ENCODE measurements at places on chromosomes 3 and 15.

- peak; percentile 16 for DNase-seq
Measured at GRCh38 chr3:195250473-195251251, 20.3 kb downstream of the XXYLT1 start.

GRCh38 chr3:187943677-187944389, 198.6 kb upstream of the BCL6 start:
- DNase-seq: peak; percentile 44

DNA sequence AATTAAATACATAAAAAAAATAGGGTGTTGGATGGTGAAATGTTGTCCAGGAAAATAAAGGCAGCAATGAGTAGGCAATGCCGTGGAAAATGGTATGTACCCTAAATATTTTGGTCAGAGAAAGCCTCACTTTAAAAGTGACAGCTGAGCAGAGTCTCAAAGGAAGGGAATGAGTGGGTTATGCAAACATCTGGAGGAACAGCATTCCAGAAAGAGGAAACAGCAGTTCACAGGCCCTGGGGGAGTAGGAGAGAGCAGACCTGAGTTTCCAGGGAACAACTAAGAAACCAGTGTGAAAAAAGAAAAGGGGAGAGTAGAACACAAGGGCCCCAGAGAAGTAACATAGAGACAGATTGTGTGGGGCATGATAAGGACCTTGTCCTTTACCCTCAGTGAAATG, 230.0 kb upstream of the CNTN3 start:
- no peak for DNase-seq

DNA sequence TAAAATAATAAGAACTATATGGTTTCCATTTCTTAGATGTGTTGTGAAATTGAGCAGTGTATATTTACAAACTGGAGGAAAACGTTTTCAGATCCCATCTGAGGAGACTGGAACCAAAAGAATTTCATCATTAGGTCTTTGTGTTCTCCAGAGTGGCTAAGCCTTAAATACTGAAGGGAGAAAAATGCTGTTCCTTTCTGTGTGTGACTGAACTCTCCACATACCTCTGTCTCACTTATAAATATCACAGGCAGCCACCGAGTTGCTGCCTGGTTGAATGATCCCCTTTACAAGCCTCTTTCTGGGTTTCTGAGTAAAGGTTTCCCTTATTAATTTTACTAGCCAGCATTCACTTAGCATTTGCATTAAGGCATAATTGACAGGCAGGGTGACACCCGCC, 913.9 kb upstream of the NR2F2 start:
- no peak for DNase-seq

DNA sequence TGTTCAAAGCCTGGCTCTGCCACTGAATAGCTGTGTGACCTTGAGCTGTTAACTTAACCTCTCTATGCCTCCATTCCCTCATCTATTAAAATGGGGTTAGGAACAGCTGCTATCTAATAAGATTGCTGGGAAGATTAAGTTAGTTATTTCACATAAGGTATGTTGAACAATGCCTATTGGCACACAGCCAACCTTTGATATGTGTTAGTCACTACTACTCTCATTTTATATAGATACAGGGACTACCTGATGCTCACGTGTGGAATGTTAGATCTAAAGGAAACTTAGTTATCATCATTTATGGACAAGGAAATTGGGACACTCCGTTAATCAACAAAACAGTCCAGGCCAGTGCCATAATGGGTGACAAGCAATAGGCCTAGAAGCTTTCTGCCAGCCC, 332.4 kb upstream of the PPP2R3A start:
- DNase-seq: no peak

DNA sequence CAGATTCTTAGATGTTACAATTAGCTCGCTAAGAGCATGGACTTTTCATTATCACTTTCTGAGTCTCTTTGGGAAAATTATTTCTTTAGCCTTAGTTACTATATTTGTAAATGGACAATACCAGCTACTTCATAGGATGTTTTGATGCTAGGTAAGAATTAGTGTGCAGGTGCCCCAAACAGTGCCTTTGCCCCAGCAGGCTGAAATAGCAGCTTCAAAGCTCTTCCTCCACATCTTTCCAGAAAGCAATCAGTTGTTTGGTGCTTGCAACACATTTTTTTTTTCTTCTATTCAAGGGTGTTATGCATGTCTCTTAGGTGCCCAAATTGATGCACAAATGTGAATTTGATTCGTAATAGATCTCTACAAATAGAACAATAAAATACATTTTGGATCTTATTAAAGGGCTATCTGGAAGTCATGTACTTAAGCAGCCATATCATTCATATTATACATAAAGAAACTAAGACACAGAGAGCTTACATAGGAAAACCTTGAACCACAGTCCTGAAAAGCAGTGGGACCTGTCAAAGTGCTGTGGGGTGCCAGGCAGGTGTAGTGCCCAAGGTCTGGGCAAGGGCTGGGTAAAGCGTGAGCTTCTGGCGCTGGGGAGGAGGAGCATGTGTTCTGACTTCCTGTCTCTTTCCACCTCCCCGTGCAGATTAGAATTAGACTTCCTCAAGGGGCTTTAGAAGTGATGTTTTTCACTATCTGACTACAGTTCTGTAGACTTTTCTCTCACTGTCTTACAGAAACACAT, 62.9 kb downstream of the FNDC3B start:
- DNase-seq: no peak

DNA sequence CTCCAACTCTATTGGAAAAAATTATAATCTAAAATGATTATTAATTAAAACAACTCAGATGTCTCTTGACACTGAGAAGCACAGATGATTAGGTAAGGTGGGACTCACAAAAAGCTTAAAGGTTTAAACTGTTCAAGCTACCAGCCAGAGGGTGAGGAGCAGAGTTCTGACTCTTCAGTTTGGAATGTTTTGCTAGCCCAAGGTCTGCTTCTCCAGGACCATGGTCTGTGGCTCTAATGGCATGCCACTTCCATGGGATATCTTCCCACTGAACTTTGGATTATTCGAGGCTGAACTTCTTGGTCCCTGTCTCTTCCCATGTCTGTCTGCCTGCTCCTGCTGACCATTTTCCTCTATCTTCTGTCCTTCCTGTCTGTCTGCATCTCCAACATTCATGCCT, 49.2 kb downstream of the CACNA2D3 start:
- no peak for DNase-seq

GRCh38 chr3:15521573-15521965, at the start of gene COLQ:
Gene COLQ, minus strand, starts transcription at chr3:15521706. Its CDS starts 81 bp downstream, at chr3:15521625.
- DNase-seq: no peak

GRCh38 chr3:162677475-162677874, 1180.9 kb downstream of the OTOL1 start:
- no peak for DNase-seq

DNA sequence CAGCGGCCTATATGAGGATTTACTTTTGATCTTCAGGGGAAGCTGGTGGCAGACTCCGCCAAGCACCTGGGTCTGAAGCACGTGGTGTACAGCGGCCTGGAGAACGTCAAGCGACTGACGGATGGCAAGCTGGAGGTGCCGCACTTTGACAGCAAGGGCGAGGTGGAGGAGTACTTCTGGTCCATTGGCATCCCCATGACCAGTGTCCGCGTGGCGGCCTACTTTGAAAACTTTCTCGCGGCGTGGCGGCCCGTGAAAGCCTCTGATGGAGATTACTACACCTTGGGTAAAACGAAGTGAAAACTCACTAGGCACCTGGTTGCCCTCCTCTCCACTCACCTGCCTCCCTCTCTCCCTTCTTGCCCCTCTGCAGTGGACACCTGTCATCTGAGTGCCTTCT, 33.8 kb upstream of the TRA2B start:
- no peak for DNase-seq

GRCh38 chr15:67107014-67107812, 41.8 kb downstream of the SMAD3 start:
- DNase-seq: peak; percentile 38

GRCh38 chr3:69712269-69712668, 27.0 kb upstream of the MITF start:
- no peak for DNase-seq

GRCh38 chr15:37372064-37372463, 271.7 kb upstream of the MEIS2 start:
- DNase-seq: no peak

GRCh38 chr3:189961522-189962161, 159.1 kb downstream of the P3H2 start:
- peak; percentile 93 for DNase-seq

DNA sequence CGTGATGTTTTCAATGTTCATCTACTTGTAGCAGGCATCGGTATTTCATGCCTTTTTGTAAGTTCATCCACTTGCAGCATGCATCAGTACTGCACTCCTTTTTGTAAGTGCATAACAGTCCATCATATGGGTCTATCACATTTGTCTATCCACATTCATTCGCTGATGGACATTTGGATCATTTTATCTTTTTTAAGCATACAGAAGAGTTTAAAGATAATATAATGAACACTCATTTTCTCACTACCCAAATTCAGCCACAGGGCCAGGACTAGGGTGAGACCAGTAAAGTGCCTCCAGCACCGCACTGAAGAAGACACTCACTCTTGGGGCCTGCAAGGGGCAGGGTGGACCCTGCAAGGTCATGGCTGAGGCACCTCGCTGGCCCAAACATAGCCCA, 309.6 kb downstream of the UACA start:
- no peak for DNase-seq

GRCh38 chr3:177482048-177482691, 284.9 kb upstream of the TBL1XR1 start:
- DNase-seq: no peak

- DNase-seq: no peak
Measured at GRCh38 chr3:144556392-144556791, 584.8 kb downstream of the DIPK2A start.

- no peak for DNase-seq
Measured at GRCh38 chr15:92425578-92426225, 32.0 kb downstream of the ST8SIA2 start.

DNA sequence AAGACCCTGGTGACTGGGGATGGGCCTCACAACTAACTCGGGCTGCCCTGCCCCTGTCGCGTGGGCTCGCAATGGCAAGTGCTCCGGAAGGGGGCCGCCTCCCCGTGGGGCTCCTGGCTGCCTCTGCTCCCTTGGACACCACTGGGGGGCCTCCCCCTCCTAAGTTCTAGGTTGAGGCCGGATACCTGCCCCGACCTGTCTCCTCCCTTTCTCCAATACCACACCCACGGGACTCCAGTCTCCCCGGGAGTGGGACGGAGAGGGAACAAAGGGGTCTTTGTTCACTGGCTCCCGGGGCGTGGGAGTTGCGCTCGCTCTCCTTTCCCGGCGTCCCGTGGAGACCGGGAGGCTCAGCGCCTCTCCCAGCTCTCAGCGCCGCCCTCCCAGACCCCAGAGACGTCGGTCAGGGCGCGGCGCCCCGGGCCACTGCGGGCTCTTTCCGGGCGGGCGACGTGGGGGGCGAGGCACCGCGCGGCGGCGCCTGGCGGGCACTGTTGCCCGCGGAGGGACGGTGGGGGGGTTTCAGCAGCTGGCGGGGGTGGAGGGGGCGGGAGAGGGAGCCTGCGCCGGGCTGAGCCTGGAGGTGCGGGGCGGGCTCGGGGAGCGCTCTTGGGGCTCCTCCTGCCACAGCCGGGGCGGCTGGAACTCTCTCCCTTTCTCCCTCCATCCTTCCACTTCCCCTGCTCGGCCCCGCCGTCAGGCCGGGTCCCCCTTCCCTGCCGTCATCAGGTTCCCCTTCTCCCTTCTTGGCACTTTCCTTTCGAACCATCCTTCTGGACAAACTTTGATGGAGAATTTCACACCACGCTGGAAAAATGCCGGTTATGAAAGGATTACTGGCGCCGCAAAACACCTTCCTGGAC, at the start of gene KCNH8:
Gene KCNH8 (plus strand): TSS at position 606 of the 863 bp plus-strand sequence. CDS start 210 bp downstream, at position 816.
- peak; percentile 2 for DNase-seq

- no peak for DNase-seq
Measured at GRCh38 chr3:138148503-138148902, 16.3 kb upstream of the A4GNT start.

GRCh38 chr3:144593881-144594280, 622.3 kb downstream of the DIPK2A start:
- DNase-seq: no peak

GRCh38 chr3:113183748-113184661, 27.4 kb upstream of the BOC start:
- DNase-seq: no peak

- DNase-seq: no peak
Measured at GRCh38 chr3:76021376-76021775, 236.0 kb upstream of the ZNF717 start.

DNA sequence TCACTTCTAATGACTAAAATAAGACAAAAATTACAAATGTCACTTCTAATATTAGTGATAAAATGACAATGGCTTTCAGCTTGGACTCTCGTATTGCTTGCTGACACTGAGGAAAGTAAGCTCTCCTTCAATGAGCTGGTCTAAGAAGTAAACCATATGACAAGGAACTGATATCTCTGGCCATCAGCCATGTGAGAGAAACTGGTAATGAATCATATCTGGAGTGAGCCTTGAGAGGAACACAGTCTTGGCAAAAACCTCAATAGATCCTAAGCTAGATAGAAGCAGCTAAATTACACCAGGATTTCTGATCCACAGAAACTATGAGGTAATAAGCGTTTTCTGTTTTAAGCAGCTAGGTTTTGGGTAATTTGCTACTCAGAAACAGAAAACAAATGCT, 1575.1 kb downstream of the OTOL1 start:
- DNase-seq: no peak

DNA sequence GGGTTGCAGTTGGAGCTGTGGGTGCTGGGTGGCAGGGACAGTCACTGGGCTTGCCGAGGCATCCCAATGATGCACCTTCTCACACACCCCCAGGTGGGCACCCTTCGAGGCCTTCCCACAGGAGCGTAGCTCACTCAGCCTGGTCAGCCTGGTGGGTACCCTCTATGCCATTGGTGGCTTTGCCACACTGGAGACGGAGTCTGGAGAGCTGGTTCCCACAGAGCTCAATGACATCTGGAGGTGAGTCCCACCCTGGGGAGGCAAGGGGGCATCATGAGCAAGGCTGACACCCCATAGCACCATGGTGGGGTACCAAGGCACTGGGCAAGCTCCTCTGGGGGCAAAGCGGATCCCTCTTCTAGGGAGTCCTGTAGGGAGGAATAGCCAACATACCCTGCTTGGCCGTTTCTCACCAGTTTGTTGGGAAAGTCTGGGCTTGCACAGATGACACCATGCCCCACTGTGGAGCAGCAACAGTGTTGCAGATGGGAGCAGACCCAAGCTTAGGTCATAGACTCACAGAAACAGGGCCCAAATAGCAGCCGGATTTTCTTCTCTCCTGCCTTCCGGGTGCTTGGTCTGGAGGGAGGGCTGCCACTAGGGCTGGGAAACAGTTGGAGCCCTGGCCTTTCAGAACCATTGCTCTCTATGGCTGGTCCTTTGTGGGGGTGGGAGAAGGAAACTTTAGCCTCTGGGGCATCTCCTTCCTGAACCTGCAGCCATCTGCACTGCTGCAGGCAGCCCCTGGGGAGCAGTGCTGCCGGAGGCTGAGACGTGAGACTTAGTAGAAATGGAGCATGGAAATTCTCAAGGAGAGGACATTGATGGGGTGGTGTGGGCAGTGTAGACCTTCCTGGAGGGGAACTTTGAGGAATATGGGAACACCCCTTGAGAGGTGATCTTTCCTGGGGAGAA, 5.7 kb downstream of the KLHL40 start:
- no peak for DNase-seq

DNA sequence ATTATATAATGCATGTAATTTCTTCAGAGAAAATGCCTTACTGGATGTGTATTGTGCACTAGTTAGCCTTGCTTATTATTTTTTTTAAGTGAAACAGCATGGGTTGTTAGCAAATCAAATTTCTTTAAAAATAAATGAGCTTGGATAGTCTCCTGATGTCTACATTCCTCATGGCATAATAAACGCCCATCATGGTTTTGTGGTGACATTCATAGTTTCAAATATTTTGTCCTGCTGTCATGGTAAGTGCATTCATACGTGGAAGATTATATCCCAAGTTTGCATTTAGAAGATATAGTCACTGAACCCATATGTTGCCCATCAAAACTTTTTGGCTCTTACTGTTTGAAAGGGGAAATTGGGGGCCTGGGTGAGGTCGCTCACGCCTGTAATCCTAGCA, 130.7 kb downstream of the ALCAM start:
- no peak for DNase-seq

GRCh38 chr3:159252772-159253384, 451.0 kb downstream of the MFSD1 start:
- peak; percentile 62 for DNase-seq

Measured in NCI-H2171 treated with DMSO at 0.1 percent for 48 hours (cell line).